ENCODE measurements at places on chromosomes 2 and 18.
A peak's percentile ranks its signal among the peaks of the same experiment; 100 is the strongest.

DNA sequence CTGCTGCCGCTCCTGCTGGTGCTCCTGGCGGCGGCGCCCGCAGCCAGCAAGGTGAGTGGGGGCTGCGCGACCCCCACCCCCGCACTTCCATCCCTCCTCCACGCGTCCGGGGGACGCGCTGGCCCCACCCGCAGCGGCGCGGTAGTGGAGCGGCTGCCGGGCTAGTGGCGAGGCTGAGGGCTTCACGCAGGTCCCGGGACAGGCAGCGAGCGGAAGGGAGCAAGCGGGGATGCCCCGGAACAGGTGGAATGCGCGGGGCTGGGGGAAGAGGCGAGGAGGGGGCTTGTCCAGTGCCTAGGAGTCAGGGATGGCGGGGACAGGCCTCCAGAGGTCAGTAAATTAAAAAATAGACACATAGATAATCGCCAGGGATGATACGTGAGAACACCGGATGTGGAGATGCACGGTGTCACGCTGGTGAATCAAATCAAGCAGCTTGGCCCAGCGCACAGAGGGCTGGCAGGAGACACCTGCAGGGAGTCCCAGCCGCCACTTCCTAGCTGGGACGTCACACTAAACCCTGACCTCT lies 403 bp downstream of the COL4A3 start:
- DNase-seq: no peak

DNA sequence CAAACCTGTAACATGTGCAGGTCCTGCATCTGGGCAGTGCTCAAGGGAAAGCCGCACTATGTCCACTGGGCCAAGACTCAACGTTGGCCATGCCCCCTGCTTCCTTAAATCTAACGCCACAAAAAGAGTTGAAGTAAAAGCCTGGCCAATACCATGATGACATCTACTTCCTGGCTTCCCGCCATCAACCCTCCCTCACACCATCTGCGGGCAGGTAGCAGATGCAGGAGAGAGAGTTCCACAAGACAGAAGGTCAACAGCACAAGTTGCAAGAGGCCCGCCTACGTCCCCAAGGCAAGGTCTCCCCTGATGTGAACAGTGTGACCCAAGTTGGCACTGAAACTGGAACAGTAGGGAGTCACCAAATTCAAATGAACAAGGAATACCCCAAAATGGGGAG lies 48.4 kb downstream of the ABCG8 start:
- no peak for DNase-seq

DNA sequence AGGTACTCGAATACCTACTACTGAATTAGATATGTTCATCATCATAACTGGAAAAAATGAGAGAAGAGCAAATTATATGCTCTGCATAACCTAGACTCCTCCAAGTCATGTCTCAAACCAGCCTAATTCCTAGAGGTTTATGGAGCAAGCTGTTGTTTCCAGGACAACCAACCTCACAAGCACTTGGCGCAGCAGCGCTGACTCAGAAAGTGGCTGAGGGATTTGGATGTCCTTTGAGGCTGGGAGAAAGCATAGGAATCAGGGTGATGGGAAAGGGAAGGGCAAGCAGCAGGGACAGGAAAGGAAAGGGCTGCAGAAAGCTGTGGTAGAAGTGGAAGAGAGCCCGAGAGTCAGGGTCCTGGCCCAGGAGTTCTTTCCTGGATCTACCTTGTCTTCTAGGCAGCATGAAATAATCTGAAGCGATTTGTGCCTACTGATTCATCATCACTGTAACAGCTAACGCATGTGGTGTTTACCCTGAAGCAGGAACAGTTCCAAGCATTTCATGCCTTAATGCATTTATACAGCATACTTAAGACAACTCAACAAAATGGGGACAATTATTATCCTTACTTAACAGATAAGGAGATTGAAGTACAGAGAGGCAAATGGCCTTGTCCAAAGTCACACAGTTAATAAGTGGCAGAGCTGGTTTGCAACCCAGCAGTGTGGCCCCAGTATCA lies 3.7 kb downstream of the PLEK start:
- peak; percentile 65 for DNase-seq

- DNase-seq: no peak
Observed at GRCh38 chr18:9707381-9708056, 582 bp upstream of the RAB31 start.

DNA sequence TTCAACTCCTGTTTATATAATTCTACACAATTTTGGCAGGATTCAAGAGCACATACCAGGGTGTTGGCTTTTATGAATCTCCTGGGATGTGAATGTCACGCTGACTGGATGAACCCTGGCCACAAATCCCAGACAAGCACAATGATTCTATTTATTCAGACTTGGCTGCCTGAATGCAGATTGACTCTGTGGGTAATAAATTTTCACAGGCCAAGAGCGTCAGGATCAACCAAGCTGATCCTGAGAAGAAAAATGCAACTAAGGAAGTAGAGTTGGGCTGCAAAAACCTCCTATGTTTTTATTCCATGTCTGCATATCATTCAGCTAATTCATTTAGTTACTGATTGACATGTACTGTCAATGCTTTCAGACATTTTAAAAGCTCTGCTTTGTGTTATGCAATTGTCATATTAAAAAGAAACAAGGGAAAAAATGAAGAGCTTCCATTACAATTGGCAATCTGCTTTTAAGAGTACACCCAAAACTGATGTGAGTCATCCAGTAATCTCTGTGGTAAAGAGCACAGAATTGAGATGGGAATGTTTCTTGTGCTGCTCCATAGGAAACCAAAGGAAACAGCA lies 173.0 kb upstream of the REV1 start:
- peak; percentile 28 for DNase-seq

DNA sequence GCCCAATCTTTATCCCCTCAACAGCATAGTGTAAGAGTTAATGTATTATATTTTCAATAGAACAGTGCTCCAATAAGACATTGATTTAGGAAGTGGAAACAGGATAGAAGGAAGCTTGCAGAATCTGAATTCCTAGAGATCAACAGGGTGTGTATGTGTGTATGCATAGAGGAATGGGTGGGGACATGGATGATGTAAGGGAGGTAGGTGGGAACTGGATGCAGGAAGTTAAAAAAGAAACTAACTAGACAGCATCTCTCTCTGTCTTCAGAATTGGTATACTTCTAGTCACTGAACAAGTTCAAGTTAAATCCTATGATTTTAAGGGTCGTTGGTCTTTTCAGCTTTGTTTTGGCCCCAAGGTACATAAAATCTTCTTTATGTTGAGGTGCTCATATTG lies 196.6 kb downstream of the PMAIP1 start:
- no peak for DNase-seq

GRCh38 chr2:9519250-9519649 lies 36.4 kb downstream of the ADAM17 start:
- DNase-seq: no peak

GRCh38 chr18:23612434-23613090 lies 26.3 kb upstream of the NPC1 start:
- no peak for DNase-seq

- no peak for DNase-seq
Observed at GRCh38 chr2:218298314-218298875, 6.1 kb upstream of the TMBIM1 start.

GRCh38 chr18:6718267-6718666 lies 11.2 kb upstream of the ARHGAP28 start:
- DNase-seq: no peak

- DNase-seq: no peak
Observed at GRCh38 chr18:57107140-57107832, 39.6 kb upstream of the BOD1L2 start.

GRCh38 chr2:206225435-206226232 lies 48.8 kb upstream of the ZDBF2 start:
- DNase-seq: no peak

- DNase-seq: no peak
Observed at GRCh38 chr2:202681688-202682205, 47.0 kb downstream of the FAM117B start.

DNA sequence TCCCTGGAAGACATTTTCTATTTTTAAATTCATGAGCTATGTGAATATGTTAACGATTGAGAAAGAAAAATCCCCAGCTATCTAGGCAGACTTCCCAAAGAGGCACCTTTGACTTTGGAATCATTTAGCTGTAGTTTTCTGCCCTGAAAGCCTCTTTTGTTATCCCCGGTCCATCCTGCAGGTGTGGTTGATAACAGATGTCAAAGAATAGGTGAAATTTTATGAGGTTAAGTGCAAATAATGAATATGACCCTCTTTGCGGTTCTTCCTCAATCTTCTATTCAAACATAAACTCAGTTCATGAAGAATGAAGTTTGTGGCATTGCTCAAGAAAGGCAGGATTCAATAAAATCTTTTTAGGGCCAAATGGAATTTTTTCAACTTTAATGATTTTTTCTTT lies 51.6 kb upstream of the ATP8B1 start:
- no peak for DNase-seq

- no peak for DNase-seq
Observed at GRCh38 chr18:48848641-48849143, 102.1 kb downstream of the SMAD7 start.

DNA sequence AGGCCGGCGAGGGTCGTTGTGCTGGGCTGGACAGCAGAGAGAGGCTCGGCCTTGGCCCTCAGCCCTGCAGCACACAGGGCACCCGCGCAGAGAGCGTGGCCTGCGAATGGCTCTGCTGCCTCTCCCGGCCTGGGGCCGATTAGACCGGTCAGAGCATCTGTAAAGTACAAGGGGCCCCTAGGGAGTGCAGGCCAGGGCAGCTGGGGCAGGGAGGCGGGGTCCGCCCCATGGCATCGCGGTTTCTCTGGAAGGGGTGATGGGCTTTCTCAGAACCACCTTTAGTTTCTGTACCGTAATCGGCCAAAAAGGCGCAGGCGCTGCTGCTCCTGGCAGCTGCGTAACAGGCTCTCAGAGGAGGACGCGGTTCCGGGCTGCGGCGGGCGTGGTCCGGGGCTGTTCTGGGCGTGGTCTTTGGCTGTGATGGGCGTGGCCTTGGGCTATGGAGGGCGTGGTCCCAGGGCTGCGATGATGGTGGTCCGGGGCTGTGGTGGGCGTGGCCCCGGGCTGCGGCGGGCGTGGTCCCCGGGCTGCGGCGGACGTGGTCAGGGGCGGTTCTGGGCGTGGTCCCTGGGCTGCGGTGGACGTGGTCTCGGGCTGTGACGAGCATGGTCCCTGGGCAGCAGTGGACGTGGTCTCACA lies 1.5 kb upstream of the GPR148 start:
- peak; percentile 69 for DNase-seq

- DNase-seq: no peak
Observed at GRCh38 chr2:210337159-210337558, 22.2 kb upstream of the MYL1 start.

DNA sequence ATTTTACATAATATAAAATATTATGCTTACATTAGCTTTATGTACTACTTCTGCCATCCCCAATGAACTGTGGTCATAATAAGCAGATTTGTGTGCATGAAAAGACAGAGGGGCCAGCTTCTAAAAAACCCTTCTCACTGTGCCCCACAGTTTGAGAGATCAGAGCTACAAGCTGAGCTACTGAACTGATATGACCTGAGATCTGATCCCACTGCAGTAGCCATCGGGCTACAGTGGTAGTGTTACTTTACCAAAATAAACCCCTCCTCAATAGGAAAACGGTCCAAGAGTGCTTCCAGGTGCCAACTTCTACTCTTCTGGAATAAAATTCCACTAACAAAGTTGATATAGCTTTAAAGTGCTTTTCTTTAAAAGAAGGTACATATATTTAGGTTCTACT lies 43.1 kb downstream of the IKZF2 start:
- DNase-seq: no peak

GRCh38 chr2:117982376-117983033 lies 31.4 kb downstream of the CCDC93 start:
- no peak for DNase-seq

- no peak for DNase-seq
Observed at GRCh38 chr2:151437630-151438029, 27.9 kb downstream of the RIF1 start.

DNA sequence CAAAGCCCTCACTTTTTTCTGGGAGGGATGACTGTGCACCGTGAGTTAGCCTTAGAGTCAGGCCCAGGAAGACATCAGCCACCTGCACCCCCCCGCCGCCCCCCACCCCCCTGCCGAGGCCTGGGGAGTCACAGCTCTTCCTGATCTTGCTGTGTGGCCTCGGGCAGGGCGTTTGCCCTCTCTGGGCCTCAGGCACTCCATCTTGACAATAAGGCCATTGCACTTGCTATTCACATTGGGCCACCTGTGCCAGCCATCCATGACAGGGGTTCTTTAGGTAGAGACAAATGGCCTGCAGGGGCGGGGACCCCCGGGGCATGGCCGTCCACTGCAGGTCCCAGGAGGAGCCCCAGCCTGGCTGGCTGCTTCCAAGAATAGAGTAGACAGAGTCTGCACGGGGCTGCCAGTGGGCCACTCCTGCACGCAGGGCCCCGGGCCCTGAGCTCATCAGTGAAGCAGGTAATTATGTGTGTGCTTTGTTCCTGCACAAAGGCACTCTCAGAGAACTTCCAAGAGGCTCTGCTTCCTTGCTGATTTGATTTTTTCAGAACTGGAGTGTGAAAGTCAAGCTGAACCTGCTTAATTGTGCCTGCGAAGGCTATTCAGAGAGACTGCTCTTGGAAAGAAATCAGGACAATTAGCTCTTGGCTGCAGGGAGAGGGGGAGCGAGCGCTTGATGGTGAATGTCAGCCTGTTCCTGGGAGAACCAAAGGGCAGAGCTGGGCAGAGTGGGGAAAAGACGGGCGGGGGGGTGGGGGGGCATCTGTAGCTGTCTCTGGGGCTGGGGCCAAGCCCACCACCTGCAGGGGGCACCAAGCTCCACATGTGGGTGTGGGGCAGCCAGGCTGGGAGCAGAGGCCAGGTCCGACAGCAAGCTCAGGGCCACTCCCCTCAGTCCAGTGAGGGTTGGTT lies 40.3 kb downstream of the RRM2 start:
- DNase-seq: no peak

DNA sequence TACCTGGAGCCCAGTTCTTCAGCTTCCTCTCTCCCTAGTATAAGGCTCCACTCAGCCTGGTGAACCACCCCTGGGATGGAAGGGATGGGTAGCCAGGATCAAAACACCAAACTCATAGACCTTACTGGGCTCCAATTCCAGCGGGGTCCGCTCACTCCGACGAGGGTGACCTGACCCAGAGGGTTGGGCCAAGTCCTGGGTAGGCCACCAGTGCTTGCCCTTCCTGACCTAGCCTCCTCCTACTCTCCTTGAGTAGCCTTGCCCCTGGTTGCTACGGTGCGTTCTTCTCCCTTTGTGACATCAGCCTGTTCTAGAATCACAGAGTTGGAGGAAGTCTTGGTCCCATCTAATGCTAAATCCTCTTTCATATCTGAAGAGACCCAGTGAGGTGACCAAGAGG lies 537 bp upstream of the STAT4 start:
- no peak for DNase-seq

- no peak for DNase-seq
Observed at GRCh38 chr2:196277002-196277401, 105.6 kb upstream of the STK17B start.

DNA sequence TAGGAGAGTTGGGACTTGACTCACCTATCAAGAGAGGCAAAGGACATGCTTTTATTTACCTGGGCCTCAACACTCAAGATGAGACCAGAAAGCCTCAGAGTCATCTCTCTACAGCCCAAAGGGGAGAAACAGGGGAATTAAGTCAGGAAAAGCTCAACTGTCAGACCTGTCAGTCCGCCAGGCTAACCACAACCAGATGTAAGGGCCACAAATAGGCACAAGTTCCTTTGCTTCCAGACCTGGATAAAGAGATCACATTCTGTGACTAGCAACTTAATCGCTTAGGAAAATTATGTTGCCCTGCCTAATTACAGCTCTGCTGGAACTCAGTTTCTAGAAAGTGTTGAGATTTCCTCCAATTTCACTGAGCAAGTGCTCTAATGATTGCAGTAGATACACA lies 67.9 kb downstream of the ANKRD44 start:
- no peak for DNase-seq

Measured in T1000 (cell line).